ENCODE measurements at places on chromosomes 6 and 20.

DNA sequence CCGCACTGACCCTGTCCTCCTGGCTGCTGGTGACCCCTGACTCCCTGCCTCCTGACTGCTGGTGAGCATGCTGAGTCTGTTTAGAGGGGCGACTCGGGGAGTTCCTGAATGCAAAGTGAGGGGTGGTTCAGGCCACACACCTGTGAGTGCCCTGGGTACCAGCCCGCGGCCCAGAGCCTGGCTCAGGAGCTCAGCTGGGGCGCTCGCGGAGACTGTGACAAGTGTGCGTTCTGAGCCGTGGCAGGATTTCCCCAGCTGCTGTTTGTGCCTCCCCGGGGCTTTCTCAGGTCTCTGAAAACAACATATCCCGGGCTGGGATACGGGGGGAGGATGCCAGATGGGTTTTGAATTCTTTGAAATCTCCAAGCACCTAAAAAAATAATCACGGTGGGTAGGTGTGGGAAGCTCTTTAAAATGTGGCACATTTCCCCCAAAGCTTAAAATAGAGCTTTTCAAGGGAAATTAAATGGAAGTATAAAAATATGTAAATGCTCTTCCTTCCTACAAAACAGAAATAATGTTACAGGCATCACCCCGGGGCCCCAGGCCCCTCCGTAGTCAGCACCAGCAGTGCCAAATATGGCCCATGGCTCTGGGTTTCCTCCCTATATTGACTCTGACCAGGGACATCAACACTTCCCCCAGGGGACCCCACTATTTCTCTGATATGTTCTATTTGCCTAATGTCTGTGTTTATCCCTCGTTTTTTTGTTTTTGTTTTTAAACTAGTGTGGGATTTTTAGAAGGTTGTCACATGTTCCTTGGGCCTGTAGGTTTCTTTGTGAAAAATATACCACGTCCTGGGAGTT is 49.9 kb upstream of the TAGAP start:
- DNase-seq: no peak

- DNase-seq: peak; percentile 62
Observed at GRCh38 chr20:5127204-5127858, 523 bp downstream of the CDS2 start.

GRCh38 chr6:37930288-37930971 is 110.9 kb downstream of the ZFAND3 start:
- DNase-seq: no peak

- no peak for DNase-seq
Observed at GRCh38 chr20:7665376-7665775, 274.9 kb downstream of the HAO1 start.

DNA sequence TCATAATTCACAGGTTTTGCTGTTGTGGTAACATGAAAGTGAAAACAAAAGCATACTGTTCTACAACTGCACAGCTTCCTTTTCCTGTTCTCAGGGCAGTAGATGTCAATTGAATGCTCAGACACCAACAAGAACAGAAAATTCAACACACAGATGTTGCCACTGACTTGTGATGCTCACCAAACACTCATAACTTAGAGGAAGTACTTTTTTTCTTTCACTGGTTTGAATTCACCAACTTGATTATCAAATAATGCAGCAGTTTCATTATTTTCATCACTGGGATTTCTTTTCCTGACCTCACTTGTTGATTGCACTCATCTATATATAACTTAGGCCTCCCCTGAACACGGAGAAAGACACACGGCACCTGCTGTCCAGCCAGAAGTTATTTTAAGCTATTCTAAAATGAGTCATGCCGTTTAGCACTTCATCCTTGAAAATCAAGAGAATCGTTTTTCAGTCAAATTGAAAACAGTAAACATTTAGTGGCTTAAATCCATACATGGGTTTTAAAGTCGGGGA is 949 bp downstream of the TXLNB start:
- DNase-seq: no peak

- DNase-seq: no peak
Observed at GRCh38 chr6:42644211-42644610, 78.2 kb downstream of the PRPH2 start.

DNA sequence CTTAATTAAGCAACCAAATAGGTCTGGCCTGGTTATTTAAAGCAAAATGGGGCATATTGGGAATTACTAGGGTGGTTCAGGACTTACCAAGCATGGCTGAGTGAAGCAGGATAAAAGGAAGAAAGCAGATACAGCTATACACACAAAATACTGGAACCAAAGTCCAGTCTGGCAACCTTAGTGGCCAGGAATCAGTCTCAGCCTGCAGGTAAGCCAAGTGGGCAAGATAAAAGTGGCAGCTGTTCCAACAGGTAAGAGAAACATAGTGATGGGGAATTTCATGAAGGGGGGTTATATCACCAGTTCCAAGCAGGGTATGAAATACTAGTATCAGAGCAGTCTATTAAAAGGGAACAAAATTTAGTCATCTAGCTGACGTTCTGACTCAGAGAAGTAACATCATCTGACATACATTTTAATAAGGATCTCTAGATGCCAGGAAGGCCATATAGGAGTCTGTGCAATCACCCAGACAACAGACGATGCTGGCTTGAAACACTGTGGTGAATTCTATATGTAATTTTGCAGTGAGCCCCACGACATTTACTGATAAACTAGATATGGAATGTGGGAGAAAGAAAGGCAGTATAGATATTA is 292.1 kb upstream of the HSF2 start:
- no peak for DNase-seq

DNA sequence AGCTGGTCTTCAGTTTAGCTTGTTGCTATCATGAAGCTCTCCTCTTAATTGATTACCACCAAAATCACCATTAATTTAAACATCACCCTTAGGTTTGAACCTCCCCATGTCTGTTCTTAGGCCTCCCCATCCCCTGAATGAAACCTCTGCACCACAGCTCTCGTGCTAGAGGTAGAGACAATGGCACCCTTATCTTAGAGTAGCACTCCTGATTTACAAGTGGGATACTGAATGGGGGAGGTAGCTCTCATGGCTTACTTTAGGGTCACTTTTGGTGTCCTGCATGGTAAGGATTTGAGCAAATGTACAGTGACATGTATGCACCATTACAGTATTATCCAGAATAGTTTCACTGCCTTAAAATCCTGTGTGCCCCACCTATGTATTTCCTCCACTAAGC is 115.6 kb upstream of the ADTRP start:
- no peak for DNase-seq

Measured in BE2C (cell line).